ENCODE measurements at places on chromosomes 1 and 21.

DNA sequence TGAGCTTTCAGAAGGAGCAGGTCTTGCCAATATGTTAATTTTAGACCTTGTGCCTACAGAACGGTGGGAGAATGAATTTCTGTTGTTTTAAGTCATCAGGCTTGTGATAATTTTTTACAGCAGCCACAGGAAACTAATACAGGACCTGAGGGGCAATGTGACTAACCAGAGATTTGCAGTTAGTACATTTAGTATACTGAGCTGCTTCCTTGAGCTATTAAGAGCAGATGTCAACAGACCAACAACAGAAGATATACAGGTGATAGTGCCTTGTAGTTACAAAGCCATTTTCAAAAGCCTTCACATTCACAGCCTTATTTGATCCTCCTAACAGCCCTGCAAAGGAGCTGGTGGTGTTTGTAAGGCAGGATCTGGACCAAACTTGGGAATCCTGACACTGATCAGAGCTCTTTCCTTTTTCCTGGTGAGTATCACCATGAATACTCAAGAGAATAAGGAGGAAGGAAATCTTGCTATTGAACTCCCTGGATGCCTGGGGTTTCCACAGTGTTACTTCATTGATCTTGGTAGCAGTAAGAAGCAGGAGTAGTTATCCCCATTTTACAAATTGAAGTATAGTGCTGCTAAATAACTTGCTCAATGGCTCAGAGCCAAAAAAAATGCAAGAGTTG lies 4.7 kb upstream of the SLAMF1 start:
- DNase-seq = no peak

- no peak for DNase-seq
These were observed 41.9 kb upstream of the NTNG1 start for GRCh38 chr1:107098961-107099360.

GRCh38 chr1:83815330-83815729 lies 183.6 kb downstream of the TTLL7 start:
- no peak for DNase-seq

- no peak for DNase-seq
These were observed 329.4 kb upstream of the CHRM3 start for GRCh38 chr1:239056940-239057339.

- no peak for DNase-seq
These were observed 45.6 kb upstream of the HFM1 start for GRCh38 chr1:91450260-91450659.

DNA sequence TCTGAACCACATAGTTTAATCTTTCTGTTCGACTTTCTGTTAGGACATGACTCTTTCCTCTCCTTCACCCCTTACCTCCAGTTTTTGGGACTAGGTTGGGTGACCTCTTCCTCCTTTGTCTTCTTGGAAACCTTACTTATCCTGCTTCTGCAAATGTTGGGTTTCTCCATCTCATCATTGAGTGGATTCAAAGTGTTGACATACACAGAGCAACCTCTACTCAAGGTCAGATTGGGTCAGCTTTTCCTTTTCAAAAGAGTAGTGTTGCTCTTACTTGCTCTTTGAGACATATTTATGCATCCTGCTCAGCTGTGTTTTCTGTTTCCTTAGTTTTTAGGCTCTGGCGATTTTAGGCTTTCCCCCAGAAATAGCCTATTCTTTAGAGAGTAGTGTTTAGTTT lies 3.7 kb downstream of the CAMTA1 start:
- DNase-seq = no peak

- DNase-seq = no peak
These were observed 78.1 kb downstream of the ERG start for GRCh38 chr21:38420140-38420539.

GRCh38 chr1:22812092-22812880 lies 101.6 kb downstream of the EPHB2 start:
- DNase-seq = no peak

GRCh38 chr1:113975211-113975895 lies 3.9 kb upstream of the OLFML3 start:
- no peak for DNase-seq

GRCh38 chr1:60504206-60504840 lies 430.8 kb upstream of the C1orf87 start:
- DNase-seq = no peak

DNA sequence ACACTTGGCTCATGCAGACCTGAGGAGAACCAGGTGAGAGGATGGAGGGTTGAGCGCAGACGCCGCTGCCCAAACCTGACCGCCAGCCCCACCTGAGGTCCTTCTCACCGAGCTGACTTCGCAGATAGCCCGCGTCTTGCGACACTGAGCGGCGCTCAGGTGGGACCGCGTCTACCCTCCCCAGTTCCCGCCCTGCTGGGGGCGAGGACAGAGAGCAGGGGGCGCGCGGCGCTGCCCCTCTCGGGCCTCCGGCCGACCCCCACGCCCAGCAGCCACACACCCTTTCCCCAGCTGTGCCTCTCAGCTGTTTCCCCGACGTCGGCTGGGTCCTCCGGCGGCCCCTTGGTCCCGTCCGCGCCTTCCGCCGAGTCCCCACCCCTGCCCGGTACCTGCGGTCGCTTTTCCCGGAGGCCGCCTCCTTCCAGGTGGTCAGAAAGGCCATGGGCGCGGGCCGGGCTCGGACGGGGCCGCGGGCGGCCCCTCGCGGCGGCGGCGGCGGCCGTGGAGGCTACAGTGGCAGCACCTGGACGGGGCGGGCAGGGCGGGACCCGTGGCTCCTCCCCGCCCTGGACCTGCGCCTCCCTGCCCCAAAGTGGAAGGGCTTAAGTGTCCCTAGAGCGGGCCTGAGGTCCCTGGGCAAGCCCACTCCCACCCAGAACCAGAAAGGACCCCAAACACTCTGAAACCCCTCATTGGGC lies 14.4 kb upstream of the TTC39A start:
- DNase-seq = no peak

GRCh38 chr1:24178407-24178806 lies 8.7 kb downstream of the IFNLR1 start:
- no peak for DNase-seq

GRCh38 chr1:218659911-218660677 lies 315.0 kb downstream of the TGFB2 start:
- DNase-seq = peak; percentile 5

- no peak for DNase-seq
These were observed 22.0 kb downstream of the THAP3 start for GRCh38 chr1:6646499-6647148.

GRCh38 chr21:35044128-35044527 lies 5.0 kb downstream of the RUNX1 start:
- DNase-seq = no peak

DNA sequence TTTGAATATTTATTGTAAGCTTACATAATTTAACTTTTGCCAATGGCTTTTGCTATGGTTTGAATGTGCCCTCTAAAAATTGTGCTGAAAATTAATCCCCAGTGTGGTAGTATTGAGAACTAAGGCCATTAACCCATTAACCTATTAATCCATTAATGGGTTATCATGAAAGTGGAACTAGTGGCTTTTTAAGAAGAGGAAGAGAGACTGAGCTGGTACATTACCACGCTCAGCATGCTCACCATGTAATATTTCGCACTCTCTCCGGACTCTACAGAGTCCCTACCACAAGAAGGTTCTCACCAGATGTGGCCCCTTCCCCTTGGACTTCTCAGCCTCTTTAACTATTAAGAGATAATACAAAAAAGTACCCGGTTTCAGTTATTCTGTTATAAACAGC lies 164.4 kb upstream of the ZRANB2 start:
- no peak for DNase-seq

GRCh38 chr1:210828996-210829596 lies 304.9 kb downstream of the KCNH1 start:
- DNase-seq = no peak
